ENCODE measurements at places on chromosomes 6 and 20.

- peak; percentile 53 for DNase-seq
These were observed 868 bp upstream of the SLC2A4RG start for GRCh38 chr20:63738687-63739129.

GRCh38 chr6:81326881-81327561 is 425.5 kb downstream of the TENT5A start:
- DNase-seq: no peak

DNA sequence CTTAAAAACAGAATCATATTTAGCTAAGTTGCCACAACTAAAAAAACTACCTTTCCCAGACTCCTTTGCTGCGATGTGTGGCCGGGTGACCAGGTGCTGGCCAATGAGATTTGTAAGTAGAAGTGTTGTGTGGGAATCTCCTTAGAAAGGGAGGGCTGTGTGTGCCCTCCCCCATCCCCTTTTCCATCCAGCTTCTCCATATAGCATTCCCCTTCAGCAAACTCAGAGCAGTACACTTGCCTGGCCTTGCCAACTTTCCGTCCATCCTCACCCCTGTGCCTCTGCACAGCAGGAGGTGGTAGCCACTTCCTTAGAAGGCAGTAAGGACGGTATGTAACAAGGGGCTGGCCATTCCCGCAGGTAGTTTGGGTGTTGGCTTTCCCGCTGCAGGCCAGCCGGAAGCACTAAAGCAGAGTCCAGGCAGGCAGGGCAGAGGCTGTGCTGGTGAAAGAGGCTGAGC is 22.3 kb upstream of the KCNK16 start:
- no peak for DNase-seq

GRCh38 chr20:30284281-30284905 is 973.1 kb upstream of the DEFB115 start:
- DNase-seq: no peak

DNA sequence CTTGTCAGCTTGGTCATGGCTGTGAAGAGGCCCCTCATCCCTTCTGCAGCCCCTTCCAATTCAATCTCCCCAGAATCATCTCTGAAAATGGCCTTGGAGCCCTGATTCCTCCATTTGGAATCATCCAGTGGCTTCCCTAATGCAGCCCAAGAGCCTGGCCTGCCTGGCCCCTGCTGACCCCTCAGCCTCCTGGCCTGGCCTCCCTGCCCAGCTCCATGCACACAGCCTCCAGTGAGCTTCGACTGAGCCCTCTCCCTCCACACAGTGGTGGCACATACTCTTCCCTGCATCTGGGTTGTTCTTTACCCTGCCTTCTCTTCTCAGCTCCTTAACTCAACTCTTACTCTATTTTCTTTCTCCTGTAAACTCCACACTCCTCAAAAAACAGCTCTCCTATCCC is 120.9 kb downstream of the ANKRD60 start:
- DNase-seq: no peak

GRCh38 chr20:33732166-33732970 is 572 bp downstream of the ZNF341 start:
- peak; percentile 76 for DNase-seq

GRCh38 chr6:94636780-94637385 is 940.5 kb upstream of the MANEA start:
- no peak for DNase-seq

- DNase-seq: no peak
These were observed 213.9 kb upstream of the CNR1 start for GRCh38 chr6:88380083-88380482.

GRCh38 chr20:42945234-42945994 is 244.3 kb downstream of the PTPRT start:
- DNase-seq: no peak

GRCh38 chr20:25198663-25199383 is 3.3 kb downstream of the ENTPD6 start:
- no peak for DNase-seq

DNA sequence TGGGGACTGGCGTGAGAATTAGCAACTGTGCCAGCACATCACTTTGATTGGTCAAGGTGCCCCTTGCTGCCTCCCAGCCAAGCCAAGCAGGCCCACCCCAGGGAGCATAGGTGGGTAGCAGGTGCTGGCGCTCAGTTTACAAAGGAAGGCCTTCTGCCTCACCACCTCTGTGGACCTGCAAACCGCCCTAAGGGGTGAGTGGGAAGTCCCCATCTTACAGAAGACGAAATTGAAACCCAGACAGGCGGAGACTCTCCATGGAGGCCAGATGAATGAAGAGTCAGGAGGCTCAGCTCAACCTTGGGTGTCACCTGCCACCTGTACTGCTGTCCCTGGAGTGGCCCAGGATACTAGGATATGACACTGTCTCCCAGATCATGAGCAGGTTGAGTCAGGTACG is 21.5 kb upstream of the MAS1L start:
- no peak for DNase-seq

- no peak for DNase-seq
These were observed 119.6 kb upstream of the RIMS1 start for GRCh38 chr6:71766796-71767195.

DNA sequence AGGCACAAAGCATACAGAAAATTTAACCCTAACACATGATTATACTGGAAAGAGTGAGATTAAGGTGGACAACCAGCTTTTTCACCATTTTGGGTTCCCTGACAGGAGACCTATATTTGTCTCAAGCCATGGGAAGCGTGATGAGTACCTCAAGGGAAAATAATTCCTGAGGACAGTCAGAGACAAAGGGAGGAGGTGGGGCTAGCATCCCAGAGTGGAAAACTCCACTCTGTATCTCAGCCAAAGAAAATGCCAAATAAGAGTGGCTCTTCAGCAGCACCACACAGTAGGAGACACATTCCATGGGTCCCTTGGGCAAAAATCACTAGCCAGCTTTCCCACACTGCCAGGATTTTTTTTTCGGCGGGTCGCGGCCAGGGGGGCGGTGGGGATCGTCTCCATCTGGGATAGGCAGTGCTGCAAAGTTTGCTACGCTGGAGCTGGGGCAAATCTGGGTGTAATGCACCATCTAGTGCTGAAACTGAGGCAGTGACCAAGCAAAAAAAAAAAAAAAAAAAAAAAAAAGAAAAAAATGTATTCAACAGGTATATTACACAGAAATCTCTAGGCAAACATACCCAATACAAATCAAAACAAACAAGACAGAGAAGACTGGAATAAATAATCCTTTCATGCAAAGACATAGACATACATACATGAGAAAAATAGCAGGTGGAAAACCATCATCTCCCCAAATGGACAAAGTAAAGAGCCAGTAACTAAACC is 77.3 kb upstream of the SLC35F1 start:
- no peak for DNase-seq

- no peak for DNase-seq
These were observed 136.0 kb downstream of the CCDC170 start for GRCh38 chr6:151629791-151630190.

DNA sequence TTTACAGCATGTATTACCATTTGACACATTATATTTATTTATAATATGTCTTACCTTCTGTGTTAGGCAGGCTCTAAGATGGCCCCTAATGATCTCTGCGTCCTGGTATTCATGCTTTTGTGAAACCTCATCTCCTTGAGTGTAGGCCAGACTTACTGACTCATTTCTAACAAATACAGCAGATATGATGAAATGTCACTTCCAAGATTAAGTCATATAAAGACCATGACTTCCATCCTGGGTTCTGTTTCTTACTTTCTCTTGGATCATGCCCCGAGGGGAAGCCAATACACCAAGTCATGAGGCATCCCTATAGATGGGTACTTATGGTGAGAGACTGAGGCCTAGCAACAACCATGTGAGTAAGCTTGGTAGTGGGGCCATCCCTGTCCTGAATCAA is 30.2 kb downstream of the ZHX3 start:
- no peak for DNase-seq

DNA sequence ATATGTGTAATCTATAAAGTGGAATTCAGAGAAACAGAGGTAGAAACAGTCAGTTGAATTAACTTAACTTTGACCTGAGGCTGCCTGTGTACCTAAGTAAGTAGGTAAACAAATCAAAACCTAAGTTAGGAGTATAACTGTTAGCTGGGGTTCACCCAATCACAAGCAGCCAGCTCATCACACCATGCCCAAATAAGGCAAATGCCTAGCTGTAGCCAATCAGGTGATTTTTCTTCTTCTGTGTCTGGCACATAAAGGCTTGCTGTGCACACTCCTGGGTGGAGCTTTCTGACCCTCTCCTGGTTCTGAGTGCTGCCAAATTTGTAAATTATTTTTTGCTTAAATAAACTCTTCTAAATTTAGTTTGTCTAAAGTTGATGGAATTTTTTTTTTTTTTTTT is 54.7 kb upstream of the TRIM39 start:
- DNase-seq: no peak

DNA sequence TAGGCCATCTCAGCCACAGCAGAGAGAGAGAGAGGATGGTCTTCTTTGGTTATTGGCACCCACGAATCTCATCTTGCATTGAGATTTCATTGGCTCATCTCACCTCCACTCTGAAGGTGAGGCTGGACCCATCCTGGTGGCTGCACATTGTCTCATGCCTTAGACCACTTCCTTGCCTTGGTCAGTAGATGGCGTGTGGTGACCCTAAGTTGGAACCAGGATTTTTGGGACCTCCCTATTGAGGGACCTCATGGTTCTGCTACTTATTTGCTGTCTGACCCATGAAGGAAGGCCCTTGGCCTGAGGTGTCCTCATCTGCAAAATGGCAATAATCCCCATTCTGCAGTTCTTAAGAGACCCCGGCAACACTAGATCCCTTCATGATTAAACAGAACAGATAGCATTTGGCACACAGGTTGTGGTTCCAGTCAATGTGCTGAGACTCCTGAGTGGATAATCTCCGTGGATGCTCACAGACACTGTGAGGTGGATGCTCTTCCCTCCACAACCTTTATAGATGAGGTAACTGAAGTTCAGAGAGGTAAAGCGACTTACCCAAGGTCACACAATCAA is 21.5 kb upstream of the AAR2 start:
- DNase-seq: no peak

- no peak for DNase-seq
These were observed 77.4 kb downstream of the NDUFAF5 start for GRCh38 chr20:13862245-13862644.

GRCh38 chr6:85464260-85464644 is 14.4 kb downstream of the NT5E start:
- no peak for DNase-seq

DNA sequence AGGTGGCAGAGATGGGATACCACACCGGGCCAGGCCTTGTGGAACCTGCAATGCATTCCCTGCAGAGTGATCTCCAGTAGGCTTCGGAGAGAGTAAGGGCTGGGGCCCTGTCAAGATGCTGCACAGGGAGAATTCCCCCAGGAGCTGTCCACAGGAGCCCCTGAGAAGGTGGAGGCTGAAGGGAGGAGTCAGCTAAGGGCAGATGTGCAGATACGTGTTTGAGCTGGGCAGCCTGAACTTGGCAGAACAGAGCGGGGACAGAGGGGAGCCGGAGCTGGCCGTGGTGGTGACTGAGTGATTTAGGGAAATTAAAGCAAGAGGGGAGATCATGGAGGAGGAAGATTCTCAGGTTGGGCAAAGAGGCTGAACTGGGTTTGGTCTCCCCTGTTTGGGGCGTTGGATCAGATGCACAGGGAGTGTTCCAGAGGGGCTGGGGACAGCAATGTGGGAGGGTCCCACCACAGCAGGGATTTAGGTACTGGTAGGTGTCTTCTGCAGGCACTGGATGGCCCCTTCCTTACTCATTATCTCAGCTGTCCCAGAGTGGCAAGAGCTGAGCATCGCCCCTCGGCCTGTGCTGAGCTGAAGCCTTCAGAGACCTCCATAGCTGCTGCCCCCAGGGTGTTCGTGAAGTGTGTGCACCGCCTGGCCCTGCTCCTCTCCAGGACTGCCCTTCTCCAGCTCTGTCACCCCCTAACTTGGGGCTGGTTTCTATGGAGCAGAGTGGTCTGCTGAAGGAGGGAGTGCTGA is 3.8 kb upstream of the NCR2 start:
- DNase-seq: no peak

DNA sequence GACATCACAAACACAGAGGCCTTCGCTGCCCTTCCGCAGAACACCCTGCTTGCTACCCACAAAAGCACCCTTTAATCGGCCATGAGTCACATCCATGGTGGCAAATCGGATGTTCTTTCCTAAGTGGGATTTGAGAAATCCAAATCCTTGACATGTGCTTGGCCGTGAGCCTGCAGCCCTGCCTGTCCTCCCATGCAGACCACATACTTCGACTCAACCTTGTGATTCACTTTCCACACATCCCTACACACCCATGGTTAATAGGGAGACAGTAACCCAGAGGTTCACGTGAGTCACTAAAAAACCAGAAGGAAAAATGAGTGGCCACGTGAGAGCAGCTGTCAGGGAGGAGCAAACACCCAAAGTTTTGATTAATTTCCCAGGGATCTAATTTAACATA is 19.4 kb downstream of the RAMACL start:
- no peak for DNase-seq

DNA sequence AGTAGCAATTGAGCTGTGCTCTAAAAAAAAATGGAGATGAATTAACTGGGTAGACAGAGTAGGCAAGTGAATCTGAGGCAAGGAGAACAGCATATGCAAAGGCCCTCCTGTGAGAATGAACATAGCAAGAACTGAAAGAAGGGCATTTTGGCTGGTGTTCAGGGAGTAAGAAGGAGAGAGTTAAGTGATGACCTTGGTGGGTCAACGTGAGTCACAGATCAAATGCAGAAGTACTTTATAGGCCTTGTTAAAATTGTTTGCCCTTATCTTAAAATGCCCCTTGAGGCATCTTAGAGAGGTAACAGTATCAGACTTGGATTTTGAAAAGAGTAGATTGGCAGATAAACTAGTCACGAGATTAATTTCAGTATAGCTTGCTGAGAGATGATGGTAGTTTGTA is 24.5 kb downstream of the NDUFAF5 start:
- DNase-seq: no peak

GRCh38 chr20:62825333-62825985 is 8.6 kb downstream of the COL9A3 start:
- DNase-seq: no peak

- no peak for DNase-seq
These were observed 38.5 kb upstream of the CAP2 start for GRCh38 chr6:17354700-17355403.

GRCh38 chr6:24064106-24064505 is 61.9 kb upstream of the NRSN1 start:
- DNase-seq: no peak

DNA sequence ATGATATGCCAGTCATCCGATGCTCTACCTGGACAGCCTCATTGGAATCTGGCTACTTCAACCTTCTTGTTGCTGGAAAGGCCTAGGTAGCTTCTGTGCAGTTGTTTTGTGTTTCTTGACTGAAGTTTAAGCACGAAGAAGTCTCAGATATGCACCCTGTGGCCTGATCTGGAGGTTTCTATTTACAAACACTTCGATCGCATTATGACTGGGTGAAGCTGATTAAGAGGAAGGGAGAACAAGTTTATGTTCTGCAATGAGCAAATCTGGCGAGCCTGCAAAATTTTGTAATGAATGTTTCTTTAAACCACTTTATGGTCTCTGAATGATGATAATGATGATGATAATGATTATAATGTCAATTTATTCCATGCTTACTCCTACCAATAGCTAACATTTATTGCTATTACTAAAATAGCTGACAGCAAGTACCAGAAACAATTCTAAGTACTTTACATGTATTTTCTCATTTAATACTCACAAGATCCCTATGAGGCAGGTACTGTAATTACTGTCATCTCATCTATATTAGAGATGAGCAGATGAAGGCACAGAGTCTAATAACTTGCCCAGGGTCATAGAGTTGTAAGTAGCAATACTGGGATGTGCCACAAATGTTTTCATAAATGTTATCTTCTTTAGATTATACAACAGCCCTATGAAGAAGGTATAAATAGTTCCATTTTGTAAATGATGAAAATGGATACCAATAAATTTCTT is 126.1 kb upstream of the UST start:
- DNase-seq: no peak
